GM19239 (cell line): ENCODE measurements at places on chromosomes 2 and 18.

- DNase-seq = no peak
These were observed 72.9 kb downstream of the BIN1 start for GRCh38 chr2:127034051-127034450.

GRCh38 chr18:54736981-54737380 is 91.3 kb upstream of the RAB27B start:
- DNase-seq = no peak

- no peak for DNase-seq
These were observed 47.1 kb upstream of the ZFP36L2 start for GRCh38 chr2:43273529-43273928.

- no peak for DNase-seq
These were observed 1.8 kb upstream of the NFATC1 start for GRCh38 chr18:79393635-79394533.

DNA sequence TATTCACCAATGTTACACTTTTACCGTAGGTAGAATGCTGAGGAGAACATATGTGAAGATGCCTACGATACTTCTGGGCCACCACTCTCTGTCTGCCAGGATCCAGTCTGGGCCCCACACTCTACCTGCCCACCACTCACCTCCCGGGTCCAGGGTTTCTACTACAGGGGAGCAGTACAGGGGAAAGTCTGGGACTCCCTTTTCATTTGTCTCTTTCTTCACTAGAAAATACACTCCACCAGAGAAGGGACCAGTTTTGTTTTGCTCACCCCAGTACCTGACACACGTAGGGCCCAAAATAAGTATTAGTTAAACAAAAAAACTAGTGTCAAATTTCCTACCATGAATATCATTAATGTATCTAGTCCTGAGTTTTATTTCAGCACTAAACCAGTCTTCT is 21.1 kb downstream of the KANSL3 start:
- no peak for DNase-seq

- DNase-seq = no peak
These were observed 90.9 kb downstream of the MALT1 start for GRCh38 chr18:58761970-58762780.

GRCh38 chr2:26678035-26678434 is 14.5 kb upstream of the KCNK3 start:
- no peak for DNase-seq

GRCh38 chr2:403682-404081 is 115.8 kb upstream of the ALKAL2 start:
- no peak for DNase-seq

GRCh38 chr18:74951165-74951760 is 257.7 kb downstream of the PTGR3 start:
- DNase-seq = no peak

DNA sequence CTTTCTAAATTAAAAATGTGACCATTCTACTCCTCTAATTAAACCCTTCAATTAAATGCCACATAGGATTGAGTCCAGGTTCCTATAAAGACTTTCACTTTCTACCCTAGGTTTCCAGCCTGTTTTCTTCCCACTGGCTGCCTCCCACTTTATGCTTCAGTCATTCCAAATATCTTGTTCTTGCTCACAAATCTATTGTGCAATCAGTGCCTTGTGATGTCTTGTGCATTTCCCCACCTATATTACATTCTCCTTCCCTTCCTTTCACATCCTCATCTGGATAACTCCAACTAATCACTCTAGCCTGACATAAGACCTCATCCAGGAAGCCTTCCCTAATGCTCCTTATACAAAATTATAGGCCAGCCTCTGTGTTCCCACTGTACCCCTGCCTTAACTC is 281.7 kb upstream of the LRATD1 start:
- no peak for DNase-seq

- DNase-seq = no peak
These were observed 145.3 kb downstream of the SPAG16 start for GRCh38 chr2:213429516-213429915.

DNA sequence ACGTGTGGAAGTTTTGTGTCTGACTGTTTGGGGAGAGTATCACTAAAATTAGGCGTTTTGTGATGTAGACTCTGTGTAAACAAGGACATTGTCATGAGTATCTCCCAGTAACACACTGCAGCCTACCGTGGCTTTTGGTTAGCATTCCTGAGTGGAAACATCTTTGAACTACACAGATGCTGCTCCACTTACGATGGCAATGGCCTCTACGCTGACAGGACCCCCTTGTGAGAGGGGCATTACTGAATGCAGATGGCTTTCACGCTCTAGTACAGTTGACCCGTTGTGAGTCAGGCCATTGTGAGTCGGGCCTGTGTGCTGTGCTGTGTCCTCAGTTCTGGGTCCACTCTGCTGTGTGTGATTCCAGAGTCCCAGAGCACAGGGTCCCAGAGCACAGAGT is 34.4 kb upstream of the ADNP2 start:
- no peak for DNase-seq

- no peak for DNase-seq
These were observed 47.3 kb downstream of the QPCT start for GRCh38 chr2:37391711-37392110.

DNA sequence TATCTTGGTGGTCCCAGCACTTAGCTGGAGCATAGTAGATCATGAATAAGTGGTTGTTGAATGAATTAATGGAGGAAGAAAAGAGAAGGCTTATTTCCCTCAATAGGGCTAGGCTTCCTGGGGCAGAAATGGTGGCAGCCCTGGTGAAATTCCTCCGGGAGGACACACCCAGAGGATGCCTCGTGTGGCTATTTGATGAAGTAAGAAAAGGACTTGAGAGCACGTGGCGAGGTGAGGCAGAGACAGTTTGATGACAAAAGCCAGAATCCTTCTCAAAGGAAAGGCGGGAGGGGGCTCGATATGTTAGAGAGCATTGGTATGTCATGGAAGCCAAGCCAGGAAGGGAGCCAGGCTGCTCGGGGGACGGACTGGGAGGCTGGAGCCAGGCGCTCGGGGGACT is 14.7 kb downstream of the FAM228A start:
- DNase-seq = no peak

DNA sequence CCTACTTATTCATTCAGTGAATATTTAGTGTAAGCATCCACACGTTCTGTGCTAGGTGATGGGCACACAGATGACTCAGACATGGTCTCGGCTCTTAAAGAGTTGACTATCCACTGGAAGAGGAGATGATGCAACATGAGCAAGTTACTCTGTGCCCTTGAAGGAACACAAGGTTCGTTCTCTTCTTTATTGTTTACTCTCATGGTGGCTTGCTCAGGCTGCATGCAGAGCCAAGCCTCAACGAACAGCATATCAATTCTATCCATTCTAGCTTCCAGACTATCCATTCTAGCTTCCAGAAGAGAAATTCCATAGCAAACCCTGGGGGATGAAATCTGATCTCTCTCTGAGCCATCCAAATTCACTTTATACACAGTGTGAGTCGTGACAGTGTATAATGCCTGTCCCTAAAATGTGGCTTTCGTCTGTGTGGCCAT is 68.1 kb upstream of the CTAGE1 start:
- no peak for DNase-seq

GRCh38 chr2:218716070-218716469 is 5.4 kb downstream of the TTLL4 start:
- no peak for DNase-seq

DNA sequence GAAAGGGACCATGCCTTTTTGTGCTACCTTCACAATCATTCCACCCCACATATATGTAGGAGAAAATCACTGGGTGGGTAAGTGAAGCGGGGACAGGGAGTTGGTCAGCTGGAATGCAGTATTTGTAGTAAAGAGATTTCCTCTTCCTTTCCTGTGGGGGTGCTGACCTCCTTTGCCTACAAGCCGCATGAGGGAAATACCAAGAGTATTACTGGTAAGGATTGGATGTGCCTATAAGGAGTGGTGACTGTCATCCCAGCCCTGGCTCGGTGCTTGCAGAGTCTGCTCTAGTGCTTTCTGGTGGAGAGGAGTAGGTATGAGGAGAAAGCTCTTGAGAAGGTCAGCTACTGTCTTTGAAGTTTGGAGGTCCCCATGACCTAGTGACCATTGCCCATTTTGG is 324.6 kb downstream of the HRH4 start:
- no peak for DNase-seq

DNA sequence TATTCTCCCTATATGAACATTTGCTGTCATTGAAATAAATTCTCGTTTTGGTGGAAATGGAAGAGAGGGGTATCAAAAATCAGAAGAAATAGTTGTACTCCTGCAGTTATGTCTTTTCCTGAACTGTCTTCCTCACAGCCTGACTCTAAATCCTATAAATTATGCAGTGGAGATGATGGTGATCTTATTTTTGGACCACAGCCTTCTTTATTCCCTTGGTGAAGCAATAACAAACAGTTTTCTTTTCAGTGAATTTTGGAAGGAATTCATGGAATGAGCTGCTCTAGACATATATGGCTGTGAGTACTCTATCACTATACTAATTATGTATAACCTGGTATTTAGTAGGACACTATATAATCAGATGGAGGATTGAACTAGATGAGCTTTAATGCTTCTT is 1.7 kb upstream of the SLC25A12 start:
- no peak for DNase-seq

DNA sequence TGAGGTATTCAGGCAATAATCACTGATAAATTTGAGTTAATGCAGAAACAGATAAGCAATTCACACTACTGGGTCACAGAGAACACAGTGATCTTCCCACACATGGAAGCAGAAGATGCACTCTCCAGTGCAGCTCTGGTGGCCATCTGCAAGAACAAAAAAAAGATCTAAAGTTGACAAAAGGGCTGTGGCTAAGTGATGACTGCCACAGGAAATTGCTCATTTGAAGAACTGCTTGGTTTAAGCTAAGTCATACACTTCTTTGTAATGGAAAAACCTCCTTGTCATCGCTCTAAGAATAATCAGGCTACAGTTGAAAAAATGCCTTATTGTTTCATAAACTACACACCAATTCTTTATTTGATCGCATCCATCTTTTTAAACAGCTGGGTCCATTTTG is 115.1 kb downstream of the DTNB start:
- no peak for DNase-seq

- DNase-seq = no peak
These were observed 31.8 kb upstream of the OTOS start for GRCh38 chr2:240172071-240172895.

- no peak for DNase-seq
These were observed 31.6 kb downstream of the RNF144A start for GRCh38 chr2:6948677-6949351.

DNA sequence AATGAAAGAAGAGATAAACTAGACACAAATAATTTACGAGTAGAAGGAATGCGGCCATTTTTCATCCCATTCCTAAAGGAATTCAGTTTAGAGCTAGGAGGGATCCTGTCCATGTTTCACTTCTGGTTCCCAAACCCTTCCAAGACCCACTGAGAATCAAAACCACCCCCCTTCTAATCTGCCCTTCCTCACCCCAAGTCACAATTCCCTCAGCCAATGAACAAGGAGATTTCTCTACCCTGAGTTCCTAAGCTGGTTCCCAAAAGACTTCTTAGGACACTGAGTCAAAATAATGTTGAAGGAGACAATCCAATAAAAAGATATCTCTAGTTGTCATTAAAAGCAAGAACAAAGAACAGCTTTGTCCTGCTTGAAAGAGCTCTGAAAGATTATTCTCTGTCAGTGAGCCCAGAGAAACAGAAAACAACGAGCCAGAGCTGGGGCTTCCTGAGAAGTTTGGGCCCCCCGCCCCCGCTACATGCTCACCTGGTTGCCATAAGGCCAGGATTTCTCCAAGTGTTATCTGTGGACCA is 45.7 kb downstream of the STK39 start:
- DNase-seq = no peak

GRCh38 chr18:62396967-62397366 is 71.9 kb downstream of the TNFRSF11A start:
- no peak for DNase-seq

- DNase-seq = no peak
These were observed 26.1 kb downstream of the NIFK start for GRCh38 chr2:121710470-121711170.

GRCh38 chr18:78768656-78769501 is 210.7 kb upstream of the SALL3 start:
- no peak for DNase-seq

DNA sequence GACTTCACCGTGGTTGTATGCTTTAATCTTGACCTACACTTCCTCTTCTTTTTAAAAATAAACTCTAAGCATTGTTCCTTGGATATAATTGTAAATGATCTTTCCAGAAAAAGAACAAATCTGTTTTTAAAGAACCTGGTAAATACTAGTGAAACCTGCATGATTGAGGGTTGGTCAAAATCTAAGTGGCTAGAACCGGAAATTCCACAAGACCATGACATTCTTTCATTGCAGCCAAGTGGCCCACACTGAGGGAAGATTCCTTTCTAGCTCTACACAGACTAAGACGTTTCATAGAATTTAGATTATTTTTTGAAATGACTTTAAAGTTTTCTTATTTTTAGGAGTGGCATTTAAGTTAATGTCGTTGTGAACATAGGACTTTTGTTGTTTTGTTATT is 356.7 kb downstream of the NYAP2 start:
- DNase-seq = no peak

DNA sequence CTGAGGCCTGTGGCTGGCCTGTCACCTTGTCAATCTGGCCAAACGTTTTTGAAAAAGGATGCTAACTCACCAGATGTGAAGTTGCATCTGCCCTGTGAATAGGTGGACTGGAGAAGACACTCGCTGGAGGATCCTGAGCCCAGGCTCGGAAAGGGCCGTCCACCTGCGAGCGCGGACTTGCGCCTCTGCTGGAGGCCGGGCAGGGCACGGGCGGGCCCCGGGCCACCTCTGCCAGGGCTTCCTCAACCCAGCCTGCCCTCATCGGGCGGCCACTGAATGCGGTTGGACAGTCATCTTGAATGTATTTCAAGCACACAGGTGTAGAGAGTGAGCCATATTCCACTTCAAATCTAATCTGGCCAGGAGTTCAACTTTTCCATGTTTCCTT is 83.9 kb downstream of the FAM210A start:
- no peak for DNase-seq

DNA sequence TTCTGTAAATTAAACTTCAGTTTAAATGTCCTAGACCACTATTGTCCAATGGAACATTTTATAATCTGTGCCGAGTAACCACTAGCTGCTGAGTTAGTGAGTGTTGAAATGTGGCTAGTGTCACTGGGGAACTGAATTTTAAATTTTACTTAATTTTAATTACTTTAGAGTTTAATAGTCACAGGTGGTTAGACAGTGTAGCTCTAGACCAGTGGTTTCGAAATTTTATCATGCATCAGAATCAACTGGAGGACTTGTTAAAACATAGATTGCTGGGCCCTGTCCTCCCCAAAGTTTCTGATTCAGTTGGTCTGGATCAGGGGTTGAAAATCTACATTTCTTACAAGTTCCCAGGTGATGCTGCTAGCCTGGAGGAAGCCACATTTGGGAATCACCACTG is 110.4 kb downstream of the FMNL2 start:
- DNase-seq = no peak

GRCh38 chr18:79199691-79200374 is 130.6 kb downstream of the ATP9B start:
- no peak for DNase-seq

GRCh38 chr2:62561586-62561985 is 55.6 kb upstream of the TMEM17 start:
- no peak for DNase-seq

- no peak for DNase-seq
These were observed 2.1 kb downstream of the PDIA6 start for GRCh38 chr2:10810202-10811161.

- no peak for DNase-seq
These were observed 161.3 kb downstream of the SPP2 start for GRCh38 chr2:234211797-234212196.

- DNase-seq = no peak
These were observed 130.1 kb downstream of the GCA start for GRCh38 chr2:162473986-162474385.
